ENCODE measurements at places on chromosomes 5 and 9.
A peak's percentile ranks its signal among the peaks of the same experiment; 100 is the strongest.

DNA sequence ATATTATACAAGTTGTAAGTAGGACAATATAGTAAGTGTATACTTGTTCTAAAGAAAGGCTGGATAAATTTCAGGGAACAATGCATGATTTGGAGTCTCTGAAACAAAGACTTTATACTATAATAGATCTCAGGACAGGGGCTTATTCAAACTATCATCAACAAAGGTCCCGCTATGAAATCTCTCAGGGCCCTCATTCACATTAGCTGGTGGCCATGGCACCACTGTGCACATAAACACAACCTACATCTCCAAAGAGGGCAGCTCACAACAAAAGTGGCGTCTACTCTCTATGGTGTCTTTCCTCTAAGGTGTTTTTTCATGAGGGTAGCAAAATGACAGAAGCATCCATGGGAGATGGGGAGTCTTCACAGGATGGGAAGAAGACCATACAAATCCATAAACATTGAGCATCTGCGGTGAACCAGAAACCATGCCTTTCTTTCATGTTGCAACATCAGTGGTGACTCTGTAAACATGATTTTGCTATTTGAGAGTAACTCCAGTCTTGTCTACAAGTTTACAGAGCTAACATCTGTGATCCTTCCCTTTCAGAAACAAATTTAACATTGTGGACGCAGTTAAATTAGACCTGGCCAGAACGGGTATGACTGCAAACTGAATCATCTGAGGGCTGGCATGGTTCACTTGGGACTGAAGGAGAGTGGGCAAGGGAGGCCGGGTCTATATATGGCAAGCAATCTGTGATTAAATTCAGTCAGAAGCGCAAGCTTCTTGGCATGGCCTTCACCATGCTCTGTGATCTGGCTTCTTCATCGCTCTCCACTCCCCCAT, 5.5 kb downstream of the TTLL11 start:
- DNase-seq: peak; percentile 76

DNA sequence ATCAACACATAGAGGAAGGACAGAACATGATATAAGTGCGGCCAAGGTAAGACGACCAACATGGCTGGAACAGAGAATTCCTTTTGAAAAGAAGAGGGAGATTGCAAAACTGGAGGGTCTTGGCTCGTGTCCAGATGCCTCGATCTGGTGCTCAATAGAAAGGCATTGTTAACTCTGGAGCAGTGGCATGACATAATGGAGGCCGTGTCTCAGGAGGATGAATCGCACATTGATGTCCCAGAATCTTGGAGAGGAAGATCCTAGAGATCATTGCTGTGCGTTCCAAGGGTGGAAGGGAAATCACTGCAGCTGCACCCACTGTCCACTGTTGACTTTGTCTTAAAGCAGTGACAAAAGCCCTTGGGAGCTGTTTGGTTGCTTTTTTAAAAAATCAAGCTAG, 30.9 kb downstream of the GRAMD2B start:
- peak; percentile 19 for DNase-seq

DNA sequence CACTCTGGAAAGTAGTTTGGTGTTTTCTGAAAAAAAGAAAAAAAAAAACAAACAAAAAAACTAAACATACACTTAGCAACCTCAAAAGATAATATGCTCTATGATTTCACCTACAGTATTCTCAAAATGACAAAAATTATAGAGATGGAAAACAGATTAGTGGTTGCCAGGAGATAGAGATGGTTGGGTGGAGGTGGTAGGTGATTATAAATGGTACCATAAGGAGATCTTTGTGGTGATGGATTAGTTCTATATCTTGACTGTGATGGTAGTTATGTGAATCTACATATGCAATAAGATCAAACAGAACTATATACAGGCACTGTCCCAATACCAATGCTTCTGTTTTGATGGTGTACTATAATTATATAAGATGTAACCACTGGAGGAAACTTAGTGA, 32.0 kb downstream of the PTBP3 start:
- DNase-seq: no peak

DNA sequence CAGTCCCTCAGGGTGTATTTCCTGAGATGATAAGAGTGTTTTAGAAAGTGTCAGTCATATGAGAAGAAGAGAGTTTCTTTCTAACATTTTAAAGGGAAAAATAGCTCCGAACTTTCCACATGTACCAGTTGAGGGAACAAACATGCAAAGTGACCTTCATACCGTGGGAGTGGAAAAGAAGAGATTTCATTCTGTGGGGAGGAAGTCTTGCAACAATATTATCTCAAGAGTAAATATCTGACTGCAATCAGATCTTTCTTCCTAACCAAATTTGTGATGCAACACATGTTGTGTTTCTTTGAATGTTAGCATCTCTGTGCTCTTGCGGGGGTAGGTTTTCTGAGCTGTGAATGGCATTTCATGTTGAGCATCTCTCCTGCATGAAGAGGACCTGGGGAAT, 30.6 kb downstream of the ANKRD55 start:
- peak; percentile 58 for DNase-seq

DNA sequence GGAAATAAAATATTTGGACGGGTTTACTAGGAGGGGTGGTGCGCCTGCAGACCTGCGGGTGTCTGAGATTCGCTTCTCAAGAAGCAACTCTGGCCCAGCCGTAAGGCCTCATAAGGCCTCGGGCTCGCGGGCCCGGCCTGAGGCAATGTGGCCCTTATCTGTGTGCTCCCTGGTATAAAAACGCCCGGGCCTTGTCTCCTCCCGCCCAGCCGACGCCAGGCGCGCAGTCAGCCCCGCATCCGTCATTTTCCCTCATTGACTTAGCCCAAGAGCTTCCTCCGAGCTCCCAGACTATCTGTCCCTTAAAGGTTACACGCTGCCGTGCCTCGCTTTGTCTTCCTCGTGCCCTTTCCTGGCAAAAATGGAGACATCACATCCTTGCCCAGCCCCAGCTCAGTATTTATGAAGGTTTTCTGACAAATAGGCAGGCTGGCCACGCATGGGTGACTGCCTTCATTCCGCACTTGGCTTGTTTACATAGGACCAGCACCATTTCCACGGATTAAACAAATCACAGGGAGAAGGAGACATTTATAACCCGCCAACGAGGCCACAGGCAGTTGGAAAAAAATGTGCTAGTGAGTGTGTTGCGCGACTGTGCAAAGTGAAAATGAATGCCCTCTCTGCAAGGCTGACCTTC, 74.5 kb upstream of the TBCA start:
- no peak for DNase-seq

DNA sequence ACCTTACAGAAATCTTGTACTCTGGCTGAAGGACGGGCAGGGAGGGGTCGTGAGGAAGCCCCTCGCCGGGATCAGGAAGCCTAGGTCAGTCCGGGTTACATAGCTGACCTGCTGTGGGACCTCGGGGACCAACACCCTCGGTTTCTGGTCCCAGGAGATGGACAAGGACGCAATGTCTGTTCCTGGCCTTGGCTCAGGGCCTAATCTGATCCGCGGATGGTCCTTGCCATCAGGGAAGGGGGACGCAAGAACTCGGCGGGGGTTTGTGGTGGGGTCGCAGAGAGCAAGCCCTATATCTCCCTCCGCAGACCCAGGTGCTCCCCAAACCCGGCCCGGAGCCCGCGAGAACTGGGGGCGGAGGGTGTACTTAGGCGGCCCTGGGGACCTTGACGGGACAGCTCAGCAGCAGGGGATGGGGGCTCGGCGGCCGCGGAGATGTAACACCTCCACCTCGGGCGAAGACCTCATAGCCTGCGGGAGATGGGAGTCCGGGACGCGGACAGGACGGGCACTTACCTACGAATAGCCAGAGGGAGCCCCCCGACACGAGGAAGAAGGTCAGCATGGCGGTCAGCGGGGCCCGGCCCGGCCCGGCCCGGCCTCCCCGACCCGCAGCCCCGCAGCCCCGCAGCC, 353 bp downstream of the ACSL6 start:
- no peak for DNase-seq

DNA sequence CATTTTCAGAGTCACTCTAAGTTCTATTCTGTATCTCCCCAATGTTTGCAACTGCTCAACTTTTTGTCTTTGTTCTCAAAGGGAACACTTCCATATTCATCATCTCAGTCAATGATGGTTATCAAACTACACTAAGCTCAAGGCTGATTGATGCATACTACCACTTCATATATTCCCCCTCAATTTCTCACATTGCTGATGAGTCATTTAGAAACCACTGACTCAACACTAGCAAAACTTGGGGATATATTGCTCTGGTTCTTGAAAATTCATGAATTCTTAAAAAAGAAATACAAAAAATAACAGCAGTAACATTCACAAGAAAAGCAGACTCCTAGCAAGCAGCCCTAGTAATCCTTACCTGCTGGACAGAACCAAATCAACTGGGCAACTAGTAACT, 52.2 kb downstream of the ABHD17B start:
- peak; percentile 14 for DNase-seq

GRCh38 chr5:165504674-165505073, 1999.3 kb downstream of the MAT2B start:
- no peak for DNase-seq

DNA sequence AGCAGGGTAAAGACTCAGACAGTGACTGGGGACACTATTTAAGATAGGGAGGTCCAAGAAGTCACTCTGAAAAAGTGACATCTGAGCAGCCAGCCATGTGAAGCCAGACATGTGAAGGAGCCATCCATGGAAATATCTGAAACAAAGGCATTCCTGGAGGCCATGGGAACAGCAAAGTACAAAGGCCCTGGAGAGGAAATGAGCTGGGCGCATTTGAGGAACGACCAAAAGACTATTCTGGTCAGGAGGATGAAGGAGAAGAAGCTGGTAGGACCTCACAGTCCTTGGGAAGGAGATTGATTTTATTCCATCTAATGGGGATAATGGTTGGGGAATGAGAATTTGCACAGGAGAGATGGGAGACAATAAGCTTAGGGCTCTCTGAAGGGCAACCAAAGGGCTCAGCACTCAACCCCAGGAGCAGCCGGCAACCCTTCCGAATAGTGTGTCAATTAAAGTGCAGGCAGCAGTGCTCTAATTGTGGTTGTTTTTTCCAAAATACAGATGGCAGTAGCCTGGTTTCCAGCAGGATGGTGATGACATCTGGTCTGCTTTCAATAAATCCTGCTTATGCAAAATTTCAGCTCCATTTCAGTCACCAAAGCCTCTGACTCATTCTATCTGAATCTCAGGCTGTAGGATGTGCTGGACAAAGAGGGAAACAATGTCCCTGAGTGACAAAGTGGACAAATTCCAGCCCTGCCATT, 26.7 kb downstream of the FOXI1 start:
- peak; percentile 72 for DNase-seq

DNA sequence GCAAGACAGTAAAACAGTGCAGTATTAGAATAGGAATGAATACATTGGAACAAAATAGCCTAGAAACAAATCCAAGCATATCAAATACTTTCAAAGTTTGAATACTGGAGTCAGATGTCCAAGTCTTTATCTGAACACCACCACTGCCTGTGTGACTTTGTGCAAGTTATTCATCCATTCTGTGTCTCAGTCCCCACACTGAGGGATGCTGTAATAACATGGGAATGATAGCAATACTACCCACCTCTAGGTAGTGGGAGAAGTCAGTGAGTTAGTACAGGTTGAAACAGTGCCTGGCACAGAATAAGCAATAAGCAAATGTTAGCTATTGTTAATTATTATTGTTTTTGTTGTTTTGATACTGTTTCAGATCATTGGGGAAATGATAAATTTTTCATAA, 130.9 kb downstream of the SUSD1 start:
- DNase-seq: no peak

DNA sequence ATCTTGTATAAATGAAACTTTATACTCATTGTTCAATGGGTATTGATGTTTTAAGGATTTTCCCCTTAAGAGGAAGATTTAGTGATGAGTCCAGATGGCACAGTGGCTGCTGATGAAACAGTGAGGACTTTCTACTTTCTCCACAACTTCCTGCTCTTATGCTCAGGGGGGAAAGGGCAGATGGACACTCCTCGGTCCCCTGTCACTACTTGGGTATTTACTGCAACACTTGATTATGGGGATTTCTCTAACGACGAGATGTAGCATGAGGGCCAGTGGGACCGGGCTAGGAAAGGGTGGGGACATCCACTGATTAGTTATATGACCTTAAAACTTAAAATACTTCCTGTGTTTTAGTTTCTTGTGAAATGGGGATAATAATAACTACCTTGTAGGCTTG, 146.1 kb upstream of the HMHB1 start:
- no peak for DNase-seq
